ENCODE measurements at places on chromosomes 6 and 20.

DNA sequence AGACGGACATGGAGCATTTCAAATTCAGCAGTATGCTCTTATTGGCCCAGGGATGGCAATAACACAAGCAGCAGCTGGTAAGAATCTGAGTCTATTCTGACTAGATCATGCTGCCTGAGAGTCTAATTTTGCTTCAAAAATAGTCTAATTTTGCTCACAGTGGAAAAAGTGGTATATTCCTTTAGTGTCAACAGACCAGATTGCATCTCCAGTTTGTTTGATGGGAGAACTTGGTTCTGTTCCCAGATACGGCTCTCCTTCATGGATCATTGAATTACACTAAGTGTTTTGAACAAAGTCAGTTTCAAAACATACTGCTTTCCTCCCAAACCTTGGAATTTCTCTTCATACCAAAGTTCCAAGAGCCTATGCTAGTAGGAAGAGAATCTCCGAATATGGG is 586.1 kb downstream of the RNF144B start:
- DNase-seq = no peak

GRCh38 chr6:148441454-148441911 is 98.8 kb downstream of the SASH1 start:
- DNase-seq = no peak

DNA sequence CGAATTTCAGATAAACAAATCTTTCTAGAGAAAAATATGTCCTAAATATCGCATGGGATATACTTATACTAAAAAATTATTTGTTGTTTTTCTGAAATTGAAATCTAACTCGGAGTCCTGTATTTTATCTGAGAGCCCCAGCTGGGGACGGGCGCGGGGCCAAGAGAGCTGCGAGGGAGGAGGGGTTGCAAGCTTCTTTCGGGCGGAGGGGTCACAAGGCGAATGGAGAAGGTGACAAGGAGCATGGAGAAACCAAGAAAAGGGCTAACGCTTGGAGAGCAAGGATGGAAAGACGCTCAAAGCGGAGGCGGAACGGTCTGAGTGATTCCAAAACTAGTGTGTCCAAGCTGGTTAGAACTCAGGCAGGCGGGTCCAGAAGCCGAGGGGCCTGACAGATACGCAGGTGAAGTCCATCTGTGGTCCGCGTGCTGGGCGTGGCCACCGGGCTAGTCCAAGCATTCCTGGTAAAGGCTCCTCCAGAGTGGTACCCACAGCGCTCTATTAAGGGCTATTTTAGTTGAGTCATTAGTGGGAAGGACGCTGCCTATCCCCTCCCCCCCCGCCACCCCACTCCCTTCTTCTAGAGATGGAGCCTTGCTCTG is 41.5 kb upstream of the ZNFX1 start:
- no peak for DNase-seq

DNA sequence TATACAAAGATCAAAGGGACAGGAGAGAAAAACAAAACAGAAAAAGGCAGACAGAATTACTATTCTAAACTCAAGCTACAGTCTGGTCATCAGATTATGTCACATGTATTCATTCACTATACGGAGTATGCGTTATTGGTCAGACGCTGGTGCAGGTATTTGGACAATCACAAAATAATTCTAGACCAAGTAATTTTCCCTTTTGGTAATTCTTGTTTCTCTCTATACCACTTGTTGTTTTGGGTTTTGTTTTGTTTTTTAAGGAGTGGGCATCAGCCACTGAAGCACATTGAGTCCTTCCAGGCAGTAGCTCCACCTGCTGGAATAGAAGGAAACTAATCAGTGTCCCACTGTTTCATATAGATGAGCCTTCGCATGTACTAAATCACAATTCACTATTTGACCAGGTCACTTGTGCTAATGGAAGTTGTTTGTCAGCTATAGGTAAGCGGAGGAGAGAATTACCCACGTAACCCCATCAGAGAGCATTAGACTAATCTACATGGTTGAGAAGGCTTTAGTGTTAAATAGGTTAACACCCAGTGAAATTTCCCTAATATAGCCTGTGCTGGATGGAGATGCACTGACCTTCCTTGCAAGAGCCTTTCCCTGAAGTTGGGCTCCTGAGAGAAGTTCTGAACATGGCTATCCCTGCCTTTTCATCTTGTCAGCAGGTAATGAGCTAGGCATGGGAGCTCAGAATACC is 77.9 kb downstream of the TNFAIP3 start:
- DNase-seq = no peak

GRCh38 chr20:36604952-36605398 is 604 bp upstream of the RAB5IF start:
- DNase-seq = no peak

DNA sequence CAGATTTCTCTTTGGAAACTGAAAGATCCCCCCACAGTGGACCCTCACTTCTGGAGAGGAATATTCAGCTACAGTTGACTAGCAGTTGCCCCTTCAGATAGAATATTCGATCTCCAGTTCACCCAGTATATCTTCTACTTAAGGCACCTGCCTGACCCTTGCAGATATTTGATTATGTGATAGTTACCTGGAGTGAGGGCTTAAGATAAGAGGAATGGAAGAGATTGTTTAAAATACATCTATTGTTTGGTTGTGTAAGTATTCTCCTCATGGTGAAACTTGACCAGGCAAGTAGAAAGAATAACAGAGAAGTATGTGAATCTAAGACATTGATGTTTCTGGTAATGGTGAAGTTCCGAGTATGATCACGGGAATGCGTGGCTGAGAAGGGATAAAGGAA is 1.6 kb upstream of the ZCCHC3 start:
- no peak for DNase-seq

- peak; percentile 46 for DNase-seq
Observed at GRCh38 chr6:31042806-31043205, 32.5 kb downstream of the MUC22 start.

- DNase-seq = no peak
Observed at GRCh38 chr6:6505111-6505510, 83.4 kb upstream of the LY86 start.

GRCh38 chr6:38542031-38542430 is 97.7 kb downstream of the BTBD9 start:
- no peak for DNase-seq

DNA sequence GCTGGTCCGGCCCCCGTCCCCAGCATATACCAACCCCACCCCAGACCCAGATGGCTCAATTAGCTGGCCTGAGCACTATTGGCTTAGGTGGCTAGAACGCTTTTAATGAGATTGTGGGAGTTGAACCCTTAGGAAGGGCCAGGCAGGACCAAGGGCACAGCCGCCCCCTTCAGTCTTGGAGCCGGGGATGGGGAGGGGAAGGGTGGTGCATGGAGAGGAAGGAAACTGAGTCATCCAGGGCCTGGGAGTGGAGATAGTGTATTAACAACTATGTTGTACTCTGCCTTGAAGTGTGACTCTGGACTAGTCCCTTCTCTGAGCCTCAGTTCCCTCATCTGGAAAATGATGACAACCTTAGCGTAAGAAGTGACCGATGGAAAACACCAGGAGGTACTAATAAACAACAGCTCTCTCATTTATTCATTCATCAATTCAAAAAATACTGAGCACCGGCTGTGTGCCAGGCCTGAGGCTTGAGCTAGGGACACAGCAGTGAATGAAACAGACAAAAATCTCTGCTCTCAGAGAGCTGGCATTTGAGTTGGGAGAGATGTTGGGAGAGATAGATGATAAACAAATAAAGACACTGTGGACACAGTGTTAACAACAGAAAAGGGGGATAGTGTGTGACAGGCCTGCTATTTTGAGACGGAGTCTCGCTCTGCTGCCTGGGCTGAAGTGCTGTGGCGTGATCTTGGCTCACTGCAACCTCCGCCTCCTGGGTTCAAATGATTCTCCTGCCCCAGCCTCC is 11.5 kb downstream of the PEDS1 start:
- no peak for DNase-seq

DNA sequence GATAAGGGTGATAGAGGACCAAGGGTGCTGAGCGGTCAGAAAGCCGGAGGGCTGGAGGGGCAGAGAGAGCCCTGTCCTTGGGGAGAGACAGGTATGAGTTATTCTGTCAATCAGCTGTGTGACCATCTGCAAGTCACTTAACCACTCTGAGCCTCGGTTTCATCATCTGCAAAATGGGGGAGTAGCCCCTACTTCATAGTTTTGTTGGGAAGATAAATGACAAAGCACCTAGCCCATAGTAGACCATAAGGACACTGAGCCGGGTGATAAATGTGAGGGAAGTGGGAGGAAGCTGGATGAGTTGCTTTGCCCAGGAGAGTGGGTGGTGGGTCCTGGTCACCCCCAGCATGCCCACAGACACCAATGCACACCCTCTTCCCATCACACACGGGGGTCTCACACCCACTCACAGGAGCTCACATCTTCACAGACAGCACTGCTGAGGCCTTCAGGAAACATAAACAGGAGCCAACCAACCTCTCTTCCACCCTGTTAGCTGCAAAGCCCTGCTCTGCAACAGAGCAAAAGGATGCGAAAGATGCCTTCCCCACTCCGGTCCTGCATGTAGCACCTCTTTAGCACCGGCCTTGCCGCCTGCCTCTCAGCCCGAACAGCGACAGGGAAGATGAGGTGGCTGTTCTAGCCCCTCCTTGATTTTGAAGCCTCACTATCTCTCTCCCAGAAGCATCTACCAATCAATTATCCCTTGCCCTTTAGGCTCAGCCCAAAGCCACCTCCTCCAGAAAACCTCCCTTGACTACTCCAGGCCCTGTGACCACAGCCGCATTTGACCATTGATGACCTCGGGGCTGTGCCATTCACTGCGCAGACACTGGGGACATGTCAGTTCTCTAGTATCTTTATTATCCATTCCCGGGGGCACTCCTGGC is 18.9 kb downstream of the SPDEF start:
- DNase-seq = no peak

- no peak for DNase-seq
Observed at GRCh38 chr6:14711056-14711703, 534.7 kb upstream of the JARID2 start.

DNA sequence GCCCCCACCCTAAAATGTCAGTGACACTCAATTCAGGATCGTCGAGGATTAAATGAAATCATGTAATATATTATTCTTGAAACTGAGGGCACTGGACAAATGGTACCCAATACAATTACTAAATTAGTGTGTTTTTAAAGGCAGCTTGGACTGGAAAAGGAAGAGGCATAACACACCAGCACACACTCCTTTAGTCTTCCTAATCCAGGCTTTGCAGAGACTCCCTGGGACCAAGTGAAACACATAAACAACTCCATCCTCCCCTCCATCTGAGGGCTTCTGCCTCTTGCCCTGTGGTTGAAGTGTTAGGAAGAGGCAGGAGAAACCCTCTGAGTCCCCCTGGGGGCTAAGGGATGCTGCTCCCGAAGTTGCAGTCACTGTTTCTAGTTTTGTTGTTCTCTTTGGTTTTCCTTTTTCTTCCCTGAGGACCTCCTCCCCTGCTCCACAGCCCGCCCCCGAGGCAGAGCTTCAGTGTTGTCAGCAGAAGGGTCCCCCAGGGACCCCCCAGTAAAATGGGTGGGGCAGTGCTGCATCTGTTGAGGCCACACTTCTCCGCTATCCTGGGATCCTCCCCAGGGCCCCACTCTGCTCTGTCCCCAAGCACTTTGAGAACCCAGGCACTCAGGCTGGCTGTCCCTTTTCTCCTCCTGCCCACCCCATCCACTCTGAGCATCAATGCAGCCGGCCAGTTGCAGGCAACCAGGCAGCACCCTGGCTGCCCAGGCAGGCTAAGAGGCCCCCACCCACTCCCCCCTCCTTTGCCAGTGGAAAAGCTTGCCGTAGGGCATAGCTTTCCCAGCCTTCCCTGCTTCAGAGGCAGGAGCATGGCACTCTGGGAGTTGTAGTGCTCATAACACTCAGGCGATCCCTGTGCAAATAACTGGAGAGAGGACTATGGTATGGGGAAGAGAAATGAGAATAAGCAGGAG is 5.9 kb downstream of the TMEM63B start:
- DNase-seq = peak; percentile 56

GRCh38 chr6:18530201-18530600 is 143.1 kb downstream of the RNF144B start:
- no peak for DNase-seq

DNA sequence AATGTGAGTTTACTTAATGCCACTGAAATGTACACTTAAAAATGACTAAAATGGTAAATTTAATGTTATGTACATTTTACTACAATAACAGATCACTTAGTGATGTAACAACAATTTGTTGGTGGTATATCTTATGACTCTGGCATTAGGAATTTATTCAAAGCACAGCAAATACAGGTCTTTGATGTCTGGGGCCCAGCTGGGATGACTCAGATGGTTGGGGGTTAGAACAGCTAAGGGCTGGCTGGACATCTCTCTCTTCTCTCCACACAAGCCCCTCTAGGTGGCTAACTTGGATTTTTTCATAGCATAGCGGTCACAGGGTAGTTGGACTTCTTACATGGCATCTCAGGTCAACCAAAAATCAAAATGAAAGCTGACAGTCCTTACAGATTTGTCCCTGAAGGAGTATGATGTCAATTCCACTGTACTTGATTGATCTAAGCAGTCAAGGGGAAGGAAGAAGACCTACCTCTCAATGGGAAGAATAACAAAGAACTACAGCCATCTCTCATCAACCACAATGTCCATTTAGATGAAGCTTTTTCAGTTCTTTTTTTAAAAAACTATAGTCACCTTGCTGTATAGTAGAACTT is 37.5 kb upstream of the LCA5 start:
- no peak for DNase-seq

DNA sequence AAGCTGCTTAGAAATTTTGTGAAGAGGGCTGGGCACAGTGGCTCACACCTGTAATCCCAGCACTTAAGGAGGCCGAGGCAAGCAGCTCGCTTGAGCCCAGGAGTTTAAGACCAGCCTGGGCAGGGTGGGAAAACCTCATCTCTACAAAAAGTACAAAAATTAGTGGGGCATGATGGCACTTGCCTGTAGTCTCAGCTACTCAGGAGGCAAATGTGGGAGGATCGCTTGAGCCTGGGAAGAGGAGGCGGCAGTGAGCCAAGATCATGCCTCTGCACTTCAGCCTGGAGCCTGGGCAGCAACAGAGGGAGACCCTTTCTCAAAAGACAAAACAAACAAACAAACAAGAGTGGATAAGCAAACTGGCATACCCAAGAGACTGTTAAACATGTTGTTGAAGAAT is 308.3 kb upstream of the ADGRB3 start:
- no peak for DNase-seq

DNA sequence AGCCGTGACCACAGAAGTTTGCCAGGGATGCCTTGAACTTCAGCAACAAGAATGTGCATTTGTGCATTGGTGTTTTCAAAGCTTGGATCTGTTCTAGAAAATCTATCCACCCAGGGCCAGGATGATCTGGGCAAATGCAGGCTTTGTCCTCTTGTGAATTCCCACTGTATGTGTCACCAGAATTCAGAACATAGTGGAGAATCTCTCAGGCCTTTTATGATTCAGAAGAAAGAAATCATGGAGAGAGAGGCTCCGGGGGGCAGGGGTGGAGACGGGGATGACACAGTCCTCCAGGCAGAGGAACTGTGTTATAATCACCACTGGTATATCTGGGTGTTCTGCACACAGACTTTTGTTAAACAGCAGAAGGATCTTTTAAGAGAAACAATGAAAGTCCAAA is 304.1 kb downstream of the CDH4 start:
- no peak for DNase-seq

GRCh38 chr20:9475456-9475855 is 38.9 kb upstream of the LAMP5 start:
- no peak for DNase-seq

GRCh38 chr20:50192364-50193198 is 2.0 kb downstream of the CEBPB start:
- peak; percentile 86 for DNase-seq

GRCh38 chr6:13709689-13710551 is 1.7 kb downstream of the RANBP9 start:
- no peak for DNase-seq

- peak; percentile 78 for DNase-seq
Observed at GRCh38 chr6:44096612-44097011, 30.6 kb downstream of the MRPL14 start.

All from right hindlimb (tissue), 1 donor.